ENCODE measurements at places on chromosomes 4 and X.

DNA sequence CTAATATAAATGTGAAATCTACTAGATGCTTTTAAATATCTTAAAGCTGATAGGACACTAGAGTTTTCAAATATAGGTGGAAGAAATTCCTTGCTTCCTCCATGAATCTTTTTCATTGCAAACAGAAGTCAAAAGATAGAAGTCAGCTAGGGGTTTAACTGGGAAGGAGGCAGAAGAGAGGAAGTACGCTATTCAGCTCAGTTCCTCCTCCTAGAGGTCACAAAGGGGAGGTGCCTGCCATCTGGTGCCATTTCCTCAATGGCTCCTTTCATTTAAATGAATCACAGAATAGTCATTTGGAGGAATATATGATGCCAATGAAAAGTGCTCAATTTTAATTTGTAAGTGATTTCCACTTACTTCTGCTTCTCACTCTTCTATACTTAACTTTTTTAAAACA is 8.5 kb downstream of the COL25A1 start:
- DNase-seq: no peak

GRCh38 chr4:17091104-17091503 is 192.7 kb upstream of the LDB2 start:
- DNase-seq: no peak

- no peak for DNase-seq
Measured at GRCh38 chr4:38466401-38466800, 197.6 kb upstream of the KLF3 start.

DNA sequence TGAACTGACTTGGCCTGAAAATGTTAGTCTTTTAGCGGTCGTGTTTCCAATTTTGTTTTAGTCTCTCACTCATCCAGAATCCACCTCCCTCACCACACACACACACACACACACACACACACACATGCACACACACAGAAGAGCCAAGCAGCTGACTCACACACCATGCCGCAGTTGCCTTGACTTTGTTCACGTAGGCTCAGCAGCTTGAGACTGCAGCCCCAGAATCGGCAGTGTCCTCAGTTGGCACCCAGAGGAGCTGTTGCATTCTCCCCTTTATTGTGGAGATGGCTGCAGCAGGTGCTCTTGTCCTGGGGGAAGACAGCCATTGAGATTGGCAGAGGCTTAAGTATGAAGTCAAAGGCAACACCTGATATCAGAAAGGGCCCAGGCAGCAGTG is 20.9 kb upstream of the XPNPEP2 start:
- DNase-seq: no peak

GRCh38 chr4:101184668-101185067 is 162.7 kb downstream of the PPP3CA start:
- DNase-seq: no peak

- DNase-seq: no peak
Measured at GRCh38 chrX:69510137-69510715, 6.1 kb downstream of the NALF2 start.

- DNase-seq: no peak
Measured at GRCh38 chr4:69896530-69897116, 34.2 kb upstream of the CSN1S1 start.

GRCh38 chr4:6199422-6199921 is 877 bp downstream of the JAKMIP1 start:
- DNase-seq: no peak

DNA sequence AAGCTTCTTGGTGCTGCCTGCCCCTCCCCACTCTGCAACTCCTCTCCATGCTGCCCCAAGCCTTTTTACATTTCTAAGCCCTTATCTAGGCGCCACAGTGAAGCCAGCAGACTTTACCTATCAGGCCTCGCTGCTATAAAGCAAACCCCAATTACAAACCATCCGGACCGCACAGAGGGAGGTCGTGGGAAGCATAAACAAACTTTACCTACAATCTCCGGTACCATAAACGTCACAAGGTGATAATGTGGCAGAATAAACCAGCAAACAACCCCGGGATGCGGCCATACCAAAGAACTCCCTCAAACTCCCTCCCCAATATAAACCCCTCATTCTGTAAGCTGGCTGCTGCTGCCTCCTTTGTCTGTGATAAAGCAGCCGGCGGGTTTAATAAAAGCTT is 54.0 kb upstream of the ZCCHC13 start:
- no peak for DNase-seq

- no peak for DNase-seq
Measured at GRCh38 chr4:88104902-88105610, 53.4 kb downstream of the ABCG2 start.

GRCh38 chr4:25743971-25744370 is 88.3 kb downstream of the SLC34A2 start:
- DNase-seq: no peak

GRCh38 chr4:71498002-71498401 is 159.2 kb downstream of the SLC4A4 start:
- no peak for DNase-seq

GRCh38 chr4:54945838-54946237 is 179.6 kb downstream of the KDR start:
- DNase-seq: no peak

DNA sequence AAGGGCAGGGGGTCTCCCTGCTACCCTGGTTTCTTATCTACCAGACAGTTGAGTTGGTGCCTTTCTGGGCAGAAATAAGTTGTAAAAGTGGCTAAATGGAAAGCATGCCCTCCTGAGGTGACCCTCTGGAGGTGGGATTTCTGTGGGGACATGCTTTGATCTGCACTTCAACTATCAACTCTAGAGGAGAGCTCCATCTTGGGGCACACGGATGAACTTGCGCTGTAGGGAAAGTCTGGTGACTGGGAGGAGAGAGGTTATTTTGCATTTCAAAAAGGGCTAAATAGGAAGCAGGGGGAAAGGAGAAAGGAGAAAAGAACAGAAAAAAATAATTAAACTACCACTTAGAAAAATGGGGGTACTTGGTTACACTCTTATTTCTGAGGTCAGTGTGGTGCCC is 12.7 kb upstream of the RHOXF2B start:
- no peak for DNase-seq

DNA sequence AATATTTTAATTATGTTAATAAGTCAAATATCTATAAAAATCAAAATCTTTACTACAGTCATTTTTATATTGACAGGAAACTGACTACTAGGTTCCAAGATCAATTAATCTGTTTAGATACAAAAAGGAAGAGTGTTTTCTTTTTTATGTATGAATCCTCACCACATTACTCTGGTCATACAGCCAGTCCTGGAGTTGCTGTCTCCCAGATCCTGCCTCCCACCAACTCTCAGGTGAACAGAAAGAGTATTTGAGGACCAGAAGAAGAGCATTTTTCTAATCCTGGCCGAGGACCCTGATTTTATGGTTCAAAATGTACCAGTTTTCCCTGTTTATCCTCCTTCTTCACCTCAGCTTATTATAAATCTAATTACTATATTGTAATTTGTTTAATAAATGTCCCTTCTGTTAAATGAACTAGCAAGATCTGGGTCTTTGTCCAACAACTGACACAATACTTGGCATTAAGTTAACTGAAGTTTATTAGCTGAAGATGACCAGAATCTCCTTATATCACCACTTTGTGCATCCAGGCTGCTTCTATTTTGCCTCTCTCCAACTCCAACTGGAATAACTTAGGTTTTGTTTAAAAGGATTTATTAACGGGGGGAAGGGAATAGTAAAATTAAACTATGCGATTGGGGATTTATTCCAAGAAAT is 224.4 kb upstream of the PCDH7 start:
- no peak for DNase-seq

- DNase-seq: no peak
Measured at GRCh38 chrX:49042581-49043219, 457 bp downstream of the TFE3 start.

DNA sequence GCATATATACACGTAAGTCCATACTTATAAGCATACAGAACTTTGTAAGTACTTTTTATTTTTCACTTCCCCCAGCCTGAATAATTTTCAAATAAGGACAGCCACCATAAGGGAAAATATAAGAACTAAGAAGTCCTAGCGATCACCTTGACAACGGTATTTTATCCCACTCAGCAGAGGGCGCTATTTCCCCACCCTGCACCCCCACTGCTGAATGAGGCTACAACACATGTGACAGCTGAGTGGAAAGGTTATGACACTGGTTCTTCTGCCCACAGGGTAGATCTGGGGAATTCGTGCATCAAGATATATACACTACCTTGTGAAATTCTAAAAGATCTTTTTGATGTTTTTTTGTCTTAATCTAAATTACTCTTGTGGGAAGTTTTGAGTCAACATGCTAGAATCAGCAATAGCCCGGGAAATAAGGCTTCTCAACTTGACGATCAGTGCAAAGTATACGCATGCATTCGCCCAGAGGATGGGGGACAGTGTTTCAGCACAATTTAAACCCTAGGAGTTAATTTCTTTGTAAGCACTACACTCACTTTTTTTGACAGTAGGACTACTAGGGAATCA is 151.5 kb downstream of the CORIN start:
- peak; percentile 39 for DNase-seq

DNA sequence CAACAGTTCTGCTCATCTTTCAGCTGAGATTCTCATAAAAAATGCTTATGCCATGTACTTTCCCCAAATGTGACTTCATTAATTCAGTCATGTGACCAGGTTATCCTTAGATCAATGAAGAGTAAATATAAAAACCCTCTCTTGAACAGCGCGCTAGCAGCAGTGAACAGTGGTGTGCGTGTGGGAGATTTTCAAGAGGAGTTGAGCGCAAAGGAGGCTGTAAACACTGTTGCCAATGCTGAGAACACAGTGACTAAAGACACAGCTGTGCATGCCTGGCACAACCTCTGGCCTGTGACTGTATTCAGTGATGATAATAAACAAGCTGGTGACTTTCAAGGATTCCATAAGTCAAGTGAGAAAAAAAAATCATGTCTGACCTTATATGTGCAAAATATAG is 25.1 kb downstream of the MSX1 start:
- no peak for DNase-seq

DNA sequence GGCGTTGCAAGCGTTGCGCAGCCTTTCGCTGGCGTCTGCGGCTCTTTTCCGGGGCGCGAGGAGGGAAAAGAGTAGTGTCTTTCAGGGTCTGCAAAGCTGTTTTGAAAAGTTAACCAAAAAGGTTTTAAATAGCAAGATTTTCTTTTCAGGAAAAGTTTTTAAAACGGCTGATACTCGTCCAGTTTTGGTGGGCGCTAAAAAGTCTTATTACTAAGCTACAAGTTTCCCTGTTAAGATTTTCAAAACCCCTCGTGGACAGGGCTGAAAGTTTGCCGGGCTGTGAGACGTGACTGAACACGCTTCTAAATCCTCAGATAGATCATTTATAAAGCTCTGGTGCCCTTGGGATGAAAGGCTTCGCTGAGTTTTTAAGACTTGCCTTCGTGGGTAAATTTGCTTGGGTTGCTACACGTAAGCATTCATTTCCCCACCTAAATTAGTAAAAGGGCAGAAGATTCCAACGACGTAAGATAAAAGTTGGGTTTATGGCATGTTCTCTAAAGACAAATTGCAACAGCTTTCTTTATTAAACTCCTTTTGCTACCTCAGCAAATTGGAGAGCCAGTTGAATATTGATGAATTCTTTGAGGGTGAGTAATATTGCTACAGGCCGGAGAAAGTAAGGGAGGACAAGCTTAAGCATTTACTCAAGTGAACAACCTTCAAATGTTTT is 91.5 kb downstream of the HPRT1 start:
- no peak for DNase-seq

GRCh38 chrX:3440981-3441380 is 94.5 kb upstream of the MXRA5 start:
- no peak for DNase-seq

GRCh38 chr4:27685947-27686346 is 825.3 kb downstream of the STIM2 start:
- DNase-seq: no peak

DNA sequence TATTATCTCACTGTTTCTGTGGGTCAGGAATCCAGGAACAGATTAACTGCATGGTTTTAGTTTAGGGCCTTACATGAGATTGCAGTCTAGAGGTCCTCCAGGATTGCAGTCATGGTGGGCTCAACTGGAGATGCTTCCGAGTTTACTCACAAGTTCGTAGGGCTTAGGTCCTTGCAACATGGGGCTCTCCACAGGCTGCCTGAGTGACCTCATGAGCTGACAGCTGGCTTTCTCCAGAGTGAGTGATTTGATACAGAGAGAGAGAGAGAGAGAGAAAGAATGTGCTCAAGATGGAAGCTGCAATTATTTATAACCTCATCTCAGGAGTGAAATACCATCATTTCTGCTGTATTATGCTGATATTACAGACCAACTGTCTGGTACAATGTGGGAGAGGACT is 168.9 kb downstream of the GPAT3 start:
- no peak for DNase-seq

DNA sequence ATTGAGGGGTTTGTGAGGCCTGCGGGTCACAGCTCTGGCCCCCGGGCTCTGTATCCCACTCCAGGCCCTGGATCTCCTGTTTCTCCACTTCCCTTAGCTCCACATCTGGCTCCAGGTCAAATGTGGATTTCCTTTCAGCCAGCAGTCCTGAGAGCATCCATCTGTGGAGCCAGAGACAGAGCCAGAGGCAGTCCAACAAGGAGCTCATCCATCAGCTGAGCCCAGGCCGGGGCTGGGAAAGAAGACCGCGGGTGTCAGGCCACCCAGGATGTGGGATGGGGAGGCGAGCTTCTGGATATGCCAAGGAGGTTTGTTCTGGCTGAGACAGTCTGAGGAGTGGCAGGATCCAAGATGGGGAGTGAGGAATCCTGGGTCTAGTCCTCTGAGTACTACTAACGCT is 91.7 kb downstream of the EFNB1 start:
- no peak for DNase-seq

GRCh38 chr4:52726826-52727580 is 24.2 kb downstream of the ERVMER34-1 start:
- DNase-seq: no peak

DNA sequence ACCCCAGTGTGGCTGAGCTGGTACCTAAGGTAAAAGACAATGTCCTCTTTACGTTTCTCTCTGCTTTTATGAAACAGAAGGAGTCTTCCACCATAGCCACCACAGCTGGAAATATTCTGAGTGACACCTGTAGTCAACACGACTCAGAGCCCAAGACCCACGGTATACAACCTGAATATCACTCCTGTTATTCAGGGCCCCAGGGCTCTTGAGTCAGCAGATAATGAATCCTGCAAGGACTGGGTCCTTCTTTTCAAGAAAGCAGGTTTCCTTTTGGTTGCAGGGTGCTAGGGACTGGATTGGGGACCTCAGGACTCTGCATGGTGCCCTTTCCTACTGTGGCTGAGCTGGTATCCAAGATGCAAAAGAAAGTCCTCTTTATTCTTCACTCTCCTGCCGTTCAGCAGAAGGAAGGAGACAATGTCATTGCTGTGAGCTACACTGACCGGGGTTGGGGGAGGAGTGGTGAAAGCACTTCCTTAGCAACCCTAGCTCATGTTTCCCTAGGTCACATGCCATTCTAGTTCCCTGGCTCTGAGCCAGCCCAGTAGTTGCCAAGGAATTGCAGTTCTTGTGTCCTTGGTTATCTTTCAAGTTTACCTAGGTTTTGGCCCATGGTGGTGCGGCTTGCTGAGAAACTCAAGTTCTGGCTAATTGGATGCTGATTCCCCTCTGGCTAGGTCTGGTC is 23.7 kb upstream of the UNC5C start:
- no peak for DNase-seq

DNA sequence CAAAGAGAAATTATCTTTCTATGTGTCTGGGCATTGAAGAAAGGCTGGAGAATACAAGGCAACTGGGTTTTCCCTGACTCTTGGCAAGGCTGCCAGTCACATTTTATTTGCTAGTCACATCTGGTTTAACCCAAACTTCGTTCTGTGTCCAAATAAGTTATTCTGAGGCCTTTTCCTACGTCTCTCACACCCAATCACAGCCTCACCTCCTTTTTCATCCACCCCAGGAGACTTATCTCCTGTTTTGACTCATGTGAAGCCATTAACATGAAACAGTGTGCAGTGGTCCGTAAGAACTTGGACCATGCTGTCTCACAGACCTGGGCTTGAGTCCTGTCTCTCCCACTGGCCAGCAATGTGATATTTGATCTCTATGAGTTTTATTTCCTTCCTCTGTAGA is 59.3 kb downstream of the CNGA2 start:
- no peak for DNase-seq
